Upper lobe of left lung (tissue), 6 donors: ENCODE measurements at places on chromosomes 4 and X. TPM values are rescaled to one million over a fixed set of nuclear protein-coding genes. Genes with fewer than 3 reads are reported as not detected.
A peak's percentile ranks its signal among the peaks of the same experiment; 100 is the strongest.

DNA sequence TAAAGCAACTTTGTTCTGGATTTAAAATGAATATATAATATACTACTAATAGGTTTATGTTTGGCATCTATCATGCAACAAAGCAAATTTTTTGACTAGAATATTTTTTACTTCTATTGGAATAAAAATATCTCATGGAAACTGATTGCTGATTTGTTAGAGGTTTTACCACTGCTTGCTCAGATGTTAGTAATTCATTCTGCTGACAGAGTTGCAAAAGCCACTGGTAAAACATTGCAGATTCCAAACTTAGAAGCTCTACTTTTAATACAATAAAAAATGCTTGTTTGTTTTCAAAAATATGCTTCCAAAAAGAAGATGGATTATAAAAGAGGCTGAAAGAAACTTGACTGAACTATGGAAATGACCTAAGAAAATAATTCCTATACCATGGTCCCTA is 795.2 kb downstream of the PCDH18 start:
- H3K4me1 ChIP-seq: no peaks in the 10 kb centered on the region
- no peaks in the 10 kb centered on the region for H3K27me3 ChIP-seq
- no peak overlapping the region for H3K4me3 ChIP-seq
- DNase-seq: no peak
- H3K36me3 ChIP-seq: no peaks in the 10 kb centered on the region
- no peak overlapping the region for H3K27ac ChIP-seq

DNA sequence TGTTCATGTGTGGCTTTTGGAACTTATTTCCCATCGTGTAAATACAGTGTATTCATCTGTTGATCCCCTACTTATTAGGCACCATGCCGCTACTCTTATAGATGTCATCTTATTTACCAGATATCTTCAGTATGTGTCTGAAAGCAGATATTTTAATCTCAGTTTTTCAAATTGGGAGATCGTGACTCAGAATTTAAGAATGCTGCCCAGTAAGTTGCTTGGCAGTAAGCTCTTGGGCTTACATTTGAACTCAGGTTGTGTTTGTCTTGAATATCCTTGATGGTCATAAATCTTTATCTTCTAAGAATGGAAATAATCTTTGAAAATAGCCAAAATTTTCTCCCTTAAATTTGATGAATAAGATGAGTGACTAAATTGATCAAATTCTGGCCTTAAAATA is 45.9 kb upstream of the RPA4 start:
- DNase-seq: no peak
- no peak overlapping the region for H3K4me3 ChIP-seq
- H3K27ac ChIP-seq: no peak overlapping the region
- H3K36me3 ChIP-seq: no peaks in the 10 kb centered on the region

DNA sequence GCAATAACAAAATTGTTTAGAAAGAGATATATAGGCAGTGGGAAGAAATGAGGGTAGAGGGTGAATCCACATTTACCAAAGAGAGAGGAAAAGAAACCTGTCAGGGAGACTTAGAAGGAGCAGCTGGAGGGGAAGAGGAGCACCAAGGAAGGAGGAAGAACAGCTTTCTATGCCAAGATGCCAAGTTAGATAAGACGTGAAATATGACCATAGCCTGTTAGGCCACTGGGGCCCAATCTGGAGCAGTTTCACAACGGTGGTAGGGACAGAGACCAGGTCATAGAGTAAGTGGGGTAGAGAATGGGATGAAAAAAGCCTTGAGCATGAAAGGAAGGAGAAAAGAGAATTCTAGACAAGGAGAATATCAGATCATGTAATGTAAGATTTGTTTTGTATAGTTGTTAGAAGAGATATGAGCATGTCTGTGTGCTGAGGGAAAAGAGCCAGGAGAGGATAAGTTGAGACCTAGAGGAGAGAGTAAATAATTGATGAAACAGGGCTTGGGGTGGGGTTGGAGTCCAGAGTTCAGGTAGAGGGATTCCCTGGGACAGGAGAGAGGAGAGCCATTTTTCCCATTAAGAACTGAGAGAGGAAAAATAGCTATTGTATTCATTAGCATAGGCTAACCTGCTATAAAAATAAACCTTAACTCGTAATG is 4.4 kb upstream of the SOWAHB start:
- no peaks in the 10 kb centered on the region for H3K27me3 ChIP-seq
- H3K4me1 ChIP-seq: peaks cover 9% of the 10 kb centered on the region
- no peak overlapping the region for H3K4me3 ChIP-seq
- no peak for DNase-seq
- no peaks in the 10 kb centered on the region for H3K36me3 ChIP-seq
- no peak overlapping the region for H3K27ac ChIP-seq

- H3K4me1 ChIP-seq: peaks cover 43% of the 10 kb centered on the region
- H3K27ac ChIP-seq: peak overlapping the region; percentile 57
- H3K27me3 ChIP-seq: no peaks in the 10 kb centered on the region
- H3K4me3 ChIP-seq: peak overlapping the region; percentile 45
- DNase-seq: no peak
Measured at GRCh38 chr4:8435656-8436121, 4.8 kb downstream of the ACOX3 start.

DNA sequence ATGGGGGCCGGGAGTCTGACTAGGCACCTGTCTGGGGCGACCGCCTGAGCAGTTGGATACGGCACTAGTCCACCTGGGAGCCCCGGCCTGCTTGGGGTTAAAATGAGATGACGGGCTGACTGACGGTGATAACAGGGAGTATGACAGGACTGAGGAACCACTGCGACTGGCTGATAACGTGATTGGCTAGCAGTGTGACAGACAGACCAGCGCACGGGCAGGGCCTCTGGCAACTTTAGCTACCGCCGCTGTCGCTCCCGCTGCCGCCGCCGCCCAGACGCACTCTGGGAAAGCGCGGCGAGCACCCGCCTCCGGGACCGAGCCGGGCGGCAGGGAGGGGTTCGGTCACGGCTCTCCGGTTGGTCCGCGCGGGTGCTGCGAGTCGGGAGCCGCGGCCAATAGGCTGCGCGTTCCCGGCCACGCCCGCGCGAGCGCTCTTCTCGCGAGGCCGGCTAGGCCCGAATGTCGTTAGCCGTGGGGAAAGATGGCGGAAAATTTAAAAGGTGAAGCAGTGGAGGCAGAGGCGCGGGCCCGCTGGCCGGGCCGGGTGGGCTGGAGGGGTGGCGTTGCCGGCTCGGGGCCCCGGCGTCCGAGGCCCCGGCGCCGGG is at the start of gene SUV39H1:
Gene SUV39H1 (plus strand): TSS at position 434 of the 608 bp plus-strand sequence. CDS start 51 bp downstream, at position 485.
- H3K27me3 ChIP-seq: no peaks in the 10 kb centered on the region
- peaks cover 4% of the 10 kb centered on the region for H3K4me1 ChIP-seq
- DNase-seq: peak; percentile 97
- peak within 1 kb of the TSS; percentile 84 for H3K27ac ChIP-seq

The BRS3 gene
- not detected for total RNA-seq

DNA sequence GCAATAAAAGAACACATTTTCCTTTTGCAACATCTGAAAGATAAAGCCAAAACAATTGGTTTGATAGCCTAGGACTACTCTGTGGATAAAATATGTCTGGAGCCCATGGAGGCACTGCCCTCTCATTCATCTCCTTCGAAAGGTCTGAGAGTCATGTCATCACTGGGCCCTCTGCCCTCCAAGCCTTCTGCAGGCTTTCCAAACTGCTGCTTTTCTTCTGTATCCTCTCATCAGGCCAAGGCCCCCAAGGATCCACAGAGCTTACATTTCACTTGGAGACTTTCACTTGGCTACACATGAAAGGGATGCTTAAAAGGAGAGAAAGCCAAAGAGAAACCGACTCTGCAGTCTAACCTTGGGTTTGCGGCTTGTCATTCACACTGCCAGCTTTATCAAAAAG is 109.9 kb downstream of the SH3RF1 start:
- no peaks in the 10 kb centered on the region for H3K27me3 ChIP-seq
- no peak overlapping the region for H3K27ac ChIP-seq
- no peaks in the 10 kb centered on the region for H3K36me3 ChIP-seq
- no peak overlapping the region for H3K4me3 ChIP-seq
- no peak for DNase-seq

DNA sequence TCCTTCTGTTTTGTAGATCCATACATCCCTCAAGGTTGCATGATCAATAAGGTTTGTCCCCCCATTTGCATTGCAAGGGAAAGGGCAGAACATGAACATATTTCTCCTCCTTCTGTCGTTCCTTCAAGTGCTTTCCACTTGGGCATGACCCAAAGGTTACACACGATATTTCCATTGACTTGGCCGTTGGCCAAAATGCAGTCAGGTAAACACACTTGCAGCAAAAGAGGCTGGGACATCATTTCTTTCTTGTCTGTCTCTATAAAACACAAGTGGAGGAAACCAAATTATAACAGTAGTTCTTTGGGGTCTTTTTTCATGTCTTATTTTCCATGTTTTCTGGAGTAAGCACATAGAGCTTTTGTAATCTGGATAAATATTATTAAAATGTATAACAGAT is 156.1 kb downstream of the FRAS1 start:
- H3K4me3 ChIP-seq: no peak overlapping the region
- H3K4me1 ChIP-seq: no peaks in the 10 kb centered on the region
- no peaks in the 10 kb centered on the region for H3K27me3 ChIP-seq

DNA sequence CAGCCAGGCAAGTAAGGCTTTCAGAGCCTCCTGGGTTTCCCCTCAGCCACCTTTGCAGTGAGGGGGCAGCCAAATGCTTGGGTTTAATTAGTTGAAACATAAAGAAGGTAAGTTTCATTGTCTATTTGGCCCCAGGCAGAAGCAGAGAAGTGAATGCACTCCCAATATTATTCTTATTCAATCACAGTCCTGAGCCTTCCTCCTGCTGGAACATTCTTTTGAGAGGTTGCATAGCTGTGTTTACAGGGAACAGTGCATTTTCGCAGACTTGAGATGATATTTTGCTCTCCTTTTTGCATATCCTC is 13.9 kb downstream of the SLC2A9 start:
- no peak for DNase-seq
- H3K4me1 ChIP-seq: peaks cover 36% of the 10 kb centered on the region
- peak overlapping the region; percentile 78 for H3K27ac ChIP-seq
- H3K27me3 ChIP-seq: no peaks in the 10 kb centered on the region
- no peak overlapping the region for H3K4me3 ChIP-seq

GRCh38 chr4:68462691-68463090 is 15.4 kb downstream of the TMPRSS11E start:
- no peaks in the 10 kb centered on the region for H3K4me1 ChIP-seq
- no peak overlapping the region for H3K27ac ChIP-seq
- H3K27me3 ChIP-seq: no peaks in the 10 kb centered on the region
- no peak overlapping the region for H3K4me3 ChIP-seq
- H3K36me3 ChIP-seq: no peaks in the 10 kb centered on the region

DNA sequence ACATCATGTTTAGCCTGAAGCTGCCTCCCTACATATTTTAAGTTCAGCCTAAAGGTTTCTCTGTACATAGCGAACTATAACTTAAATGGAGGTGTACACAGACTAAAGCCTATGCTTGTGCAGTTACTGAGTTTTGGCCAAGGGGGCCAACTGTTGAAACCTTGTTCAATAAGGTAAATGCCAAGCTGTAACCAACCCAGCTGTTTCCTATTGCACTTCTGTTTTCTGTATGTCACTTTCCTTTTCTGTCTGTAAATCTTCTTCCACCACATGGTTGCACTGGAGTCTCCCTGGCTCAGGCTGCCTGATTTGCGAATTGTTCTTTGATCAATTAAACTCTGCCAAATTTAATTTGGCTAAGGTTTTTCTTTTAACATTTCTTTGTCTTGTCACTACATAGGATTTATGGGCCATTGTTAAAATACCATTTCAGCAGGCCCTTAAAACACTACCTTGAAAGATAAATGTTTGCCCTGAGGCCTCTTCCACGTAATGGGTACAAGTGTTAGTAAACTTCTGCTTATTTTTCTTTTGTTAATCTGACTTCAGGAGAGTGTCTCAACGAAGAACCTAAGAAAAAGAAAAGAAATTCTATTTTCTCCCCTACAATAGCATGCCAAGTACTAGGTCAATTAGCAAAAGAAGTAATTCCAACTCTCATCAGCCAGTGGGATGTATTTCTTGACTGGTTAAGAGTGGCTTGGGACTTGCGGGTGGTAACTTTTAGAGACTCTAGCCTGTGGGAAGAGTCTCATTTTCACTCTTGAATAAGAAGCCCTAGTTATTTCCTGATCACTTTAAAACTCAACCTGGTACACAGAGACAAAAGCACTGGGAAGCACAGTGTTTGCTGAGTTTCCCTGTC is 45.7 kb upstream of the PRSS12 start:
- no peak overlapping the region for H3K27ac ChIP-seq
- H3K27me3 ChIP-seq: no peaks in the 10 kb centered on the region
- DNase-seq: no peak
- no peaks in the 10 kb centered on the region for H3K36me3 ChIP-seq
- no peak overlapping the region for H3K4me3 ChIP-seq

DNA sequence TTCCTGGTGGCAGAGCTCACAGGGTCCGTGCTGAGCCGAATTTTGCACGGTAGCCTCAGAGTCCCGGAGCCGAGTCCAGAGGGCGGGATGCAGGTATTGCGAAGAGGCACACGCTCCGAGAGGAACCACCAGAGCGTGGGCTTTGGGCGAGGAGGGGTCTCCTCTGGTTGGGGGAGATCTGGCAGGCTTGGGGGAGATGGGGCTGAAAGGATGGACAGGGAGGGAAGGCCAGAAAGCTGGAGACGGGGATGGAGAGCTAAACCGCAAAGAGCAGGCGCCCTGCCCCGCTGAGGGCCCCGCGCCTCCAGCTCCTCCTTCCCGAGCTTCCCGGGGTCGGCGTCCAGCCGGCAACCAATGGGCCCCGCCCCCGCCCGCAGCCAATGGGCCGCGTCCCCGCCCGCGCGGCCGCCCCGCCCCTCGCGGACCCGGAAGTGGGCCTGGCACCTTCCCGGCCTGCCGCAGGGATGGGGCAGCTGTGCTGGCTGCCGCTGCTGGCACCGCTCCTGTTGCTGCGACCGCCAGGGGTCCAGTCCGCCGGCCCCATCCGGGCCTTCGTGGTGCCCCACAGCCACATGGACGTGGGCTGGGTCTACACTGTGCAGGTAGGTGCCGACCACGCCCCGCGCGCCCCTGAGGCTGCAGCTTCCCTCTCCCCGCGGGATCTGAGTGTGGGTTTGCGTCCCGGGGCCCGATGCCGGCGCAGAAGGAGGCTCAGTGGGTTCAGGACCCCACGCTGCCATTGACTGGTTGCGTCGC is at the start of gene MAN2B2:
Gene MAN2B2 (plus strand): TSS at position 443 of the 756 bp plus-strand sequence. CDS start 22 bp downstream, at position 465.
- H3K27me3 ChIP-seq: no peaks in the 10 kb centered on the region
- H3K4me1 ChIP-seq: peaks cover 13% of the 10 kb centered on the region
- H3K36me3 ChIP-seq: no peaks in the 10 kb centered on the region
- H3K4me3 ChIP-seq: peak within 1 kb of the TSS; percentile 73
- H3K27ac ChIP-seq: peak within 1 kb of the TSS; percentile 51
- DNase-seq: peak; percentile 99

The EVC gene
- total RNA-seq: 51.3 TPM

The TIMM8A gene
- total RNA-seq: 4.9 TPM

- H3K36me3 ChIP-seq: no peaks in the 10 kb centered on the region
- H3K4me1 ChIP-seq: no peaks in the 10 kb centered on the region
- H3K27ac ChIP-seq: no peak overlapping the region
- no peak overlapping the region for H3K4me3 ChIP-seq
Measured at GRCh38 chr4:90958256-90958895, 831.2 kb downstream of the CCSER1 start.
